Left renal cortex interstitium (tissue), 4 donors: ENCODE measurements at places on chromosomes 3 and 15. TPM values are rescaled to one million over a fixed set of nuclear protein-coding genes. Genes with fewer than 3 reads are reported as not detected.

Gene PHLDB2
- polyA plus RNA-seq = 112 TPM

Gene TNFAIP8L3
- 2.4 TPM for polyA plus RNA-seq

Gene HHLA2
- polyA plus RNA-seq = 25.6 TPM

Gene CD47
- polyA plus RNA-seq = 61.4 TPM

Gene MESP2
- 0.42 TPM for polyA plus RNA-seq

GRCh38 chr3:43268636-43269035, 17.7 kb upstream of the SNRK start:
- DNase-seq = no peak

- no peak for DNase-seq
Measured at GRCh38 chr3:20056725-20057611, 16.7 kb downstream of the KAT2B start.

DNA sequence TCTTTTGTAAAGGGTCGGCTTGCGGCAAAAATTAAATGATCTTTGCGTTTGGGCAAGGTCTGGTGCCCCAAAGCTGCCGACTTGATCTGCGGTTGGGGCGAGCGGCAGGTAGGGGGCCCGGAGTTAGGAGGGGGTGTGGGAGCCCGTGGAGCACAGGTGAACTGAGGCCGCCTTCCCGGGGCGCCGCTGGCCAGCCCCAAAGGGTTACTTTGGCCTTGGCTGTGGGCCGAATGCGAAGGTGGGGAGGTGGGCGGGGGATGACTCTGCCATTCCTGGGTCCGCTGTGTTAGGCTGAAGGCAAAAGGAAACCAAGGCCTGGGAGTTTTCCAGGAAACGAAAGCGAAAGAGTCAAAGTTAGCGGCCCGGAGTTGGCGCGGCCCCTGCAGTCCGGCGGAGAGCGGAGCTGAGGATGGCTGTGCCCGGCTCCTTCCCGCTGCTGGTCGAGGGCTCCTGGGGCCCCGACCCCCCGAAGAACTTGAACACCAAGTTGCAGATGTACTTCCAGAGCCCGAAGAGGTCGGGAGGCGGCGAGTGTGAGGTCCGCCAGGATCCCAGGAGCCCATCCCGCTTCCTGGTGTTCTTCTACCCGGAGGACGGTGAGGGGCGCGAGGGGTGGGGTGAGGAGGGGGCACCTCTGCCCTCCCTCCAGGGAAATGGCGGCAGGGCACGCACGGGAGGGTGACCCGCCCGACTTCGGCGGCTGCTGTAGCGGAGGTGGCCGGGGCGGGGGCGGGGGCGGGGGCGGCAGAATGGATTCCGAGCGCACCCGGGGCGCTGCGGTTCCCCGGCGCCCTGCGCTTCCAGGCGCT, at the start of gene PARP14:
TSS of gene PARP14 (plus strand) at position 365 of the 809 bp plus-strand sequence. CDS start at position 410, 45 bp downstream.
- peak; percentile 52 for DNase-seq

- no peak for DNase-seq
Measured at GRCh38 chr3:128576290-128576689, 74.3 kb downstream of the RPN1 start.

GRCh38 chr3:121482660-121483059, 63.1 kb downstream of the POLQ start:
- no peak for DNase-seq

- no peak for DNase-seq
Measured at GRCh38 chr15:95377258-95377852, 953.1 kb upstream of the NR2F2 start.

DNA sequence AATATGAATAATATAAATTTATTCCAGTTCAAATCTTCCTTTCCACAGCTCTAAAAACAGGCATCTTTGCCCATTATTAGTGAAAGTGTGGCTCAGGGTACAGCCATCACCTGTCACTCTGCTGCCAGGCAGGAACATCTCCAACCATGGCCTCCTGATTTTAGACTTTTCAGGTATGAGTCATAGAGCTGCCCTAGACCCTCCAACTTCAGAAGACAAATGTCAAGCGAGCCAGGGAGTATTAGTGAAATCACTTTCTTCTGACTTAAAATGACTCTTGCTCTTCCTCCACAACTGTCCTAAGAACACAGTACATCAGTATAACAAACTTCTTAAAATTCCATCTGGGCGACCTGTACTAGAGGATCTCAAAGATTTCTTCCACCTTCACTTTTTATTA, 78.1 kb upstream of the AKAP13 start:
- no peak for DNase-seq

- no peak for DNase-seq
Measured at GRCh38 chr15:100090411-100090810, 251.4 kb downstream of the ADAMTS17 start.

- DNase-seq = no peak
Measured at GRCh38 chr15:73908030-73908821, 18.0 kb upstream of the LOXL1 start.

- no peak for DNase-seq
Measured at GRCh38 chr3:170531657-170532335, 54.1 kb downstream of the SLC7A14 start.

GRCh38 chr3:113166357-113166718, 45.0 kb upstream of the BOC start:
- DNase-seq = no peak

- no peak for DNase-seq
Measured at GRCh38 chr3:34068505-34068904, 270.1 kb downstream of the PDCD6IP start.

- DNase-seq = no peak
Measured at GRCh38 chr15:68230157-68231100, 901 bp upstream of the CLN6 start.

DNA sequence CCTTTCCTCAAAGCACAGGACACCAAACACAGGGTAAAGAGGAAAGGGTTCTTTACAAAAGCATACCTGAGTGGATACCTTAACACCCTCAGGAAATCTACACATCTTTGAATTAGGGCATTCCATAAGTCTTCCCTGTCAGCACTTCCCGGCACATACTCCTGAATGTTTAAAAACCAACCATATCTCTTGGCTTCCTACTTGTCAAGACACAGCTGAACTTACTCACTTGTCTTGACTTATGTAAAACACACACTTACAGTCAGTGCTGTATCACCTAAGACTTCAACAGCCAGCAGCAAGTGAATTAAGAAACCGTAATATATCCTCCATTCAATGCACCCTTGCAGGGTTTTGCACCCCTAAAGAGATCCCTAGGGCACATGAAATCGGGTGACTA, 17.5 kb downstream of the IL1RAP start:
- DNase-seq = no peak

- DNase-seq = no peak
Measured at GRCh38 chr3:71456826-71457225, 126.7 kb downstream of the FOXP1 start.

DNA sequence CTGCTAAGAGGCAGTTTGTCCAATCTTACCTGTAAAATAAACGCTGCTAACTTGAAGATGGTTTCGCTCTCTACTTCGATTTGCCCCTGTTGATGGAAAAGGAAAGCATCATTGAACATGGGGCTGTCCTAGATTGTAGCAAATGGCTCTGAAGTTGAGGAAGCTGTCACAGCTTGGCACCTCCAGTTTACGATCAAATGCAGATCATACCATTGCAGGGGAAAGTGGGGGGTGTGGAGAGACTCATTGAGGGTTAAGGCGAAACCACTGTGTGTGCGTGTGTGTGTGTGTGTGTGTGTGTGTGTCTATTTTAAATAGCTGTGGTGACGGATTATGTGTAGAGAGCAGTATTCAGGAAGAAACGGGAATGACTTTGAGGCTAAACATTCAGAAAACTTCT, 127.6 kb upstream of the LMOD3 start:
- no peak for DNase-seq

- DNase-seq = no peak
Measured at GRCh38 chr15:38238311-38238710, 14.3 kb upstream of the SPRED1 start.

DNA sequence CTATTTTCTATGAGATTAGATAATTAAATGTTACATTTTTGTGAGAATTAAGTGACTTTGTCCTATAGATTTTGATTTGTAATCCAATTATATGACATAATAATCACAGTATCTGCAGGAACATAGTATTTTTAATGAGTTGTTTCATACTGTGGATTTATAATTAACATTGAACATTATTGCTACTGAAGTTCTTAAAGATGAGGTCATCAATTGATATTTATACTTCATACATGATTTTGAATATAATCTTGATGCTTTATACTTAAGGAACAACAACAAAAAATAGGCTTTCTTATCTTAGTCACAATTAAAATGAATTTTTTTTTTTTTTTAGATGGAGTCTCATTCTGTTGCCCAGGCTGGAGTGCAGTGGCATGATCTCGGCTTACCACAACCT, 846.6 kb downstream of the SI start:
- DNase-seq = no peak

- no peak for DNase-seq
Measured at GRCh38 chr3:149958171-149958796, 12.4 kb downstream of the PFN2 start.

DNA sequence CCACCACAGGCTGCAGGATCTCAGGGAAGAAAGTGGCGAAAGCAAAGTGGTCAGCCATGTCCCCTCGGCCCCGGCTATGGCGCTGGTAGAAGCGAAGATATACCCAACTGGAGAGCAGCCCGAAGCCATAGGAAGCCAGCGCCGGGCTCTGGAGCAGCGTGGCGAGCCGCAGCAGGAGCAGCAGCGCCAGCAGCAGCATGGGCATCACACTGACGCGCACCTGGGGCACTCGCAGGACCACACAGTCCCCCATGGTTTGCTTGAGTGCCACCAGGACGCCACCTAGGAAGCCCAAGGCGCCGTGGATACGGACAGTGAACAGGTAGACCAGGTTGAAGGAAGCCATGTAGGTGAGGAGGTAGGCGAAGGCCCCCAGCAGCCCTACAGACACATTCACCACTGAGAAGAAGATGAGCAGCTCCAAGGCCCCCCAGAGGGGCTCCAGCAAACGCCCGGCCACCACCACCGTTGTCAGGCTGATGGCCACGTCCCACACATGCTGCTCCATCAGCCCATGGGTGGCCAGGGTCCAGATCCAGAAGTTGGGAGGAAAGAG, 888 bp downstream of the TMEM115 start:
- no peak for DNase-seq

- DNase-seq = no peak
Measured at GRCh38 chr3:174068035-174068434, 670.5 kb downstream of the NLGN1 start.

- no peak for DNase-seq
Measured at GRCh38 chr3:165233501-165234195, 37.5 kb upstream of the SLITRK3 start.

DNA sequence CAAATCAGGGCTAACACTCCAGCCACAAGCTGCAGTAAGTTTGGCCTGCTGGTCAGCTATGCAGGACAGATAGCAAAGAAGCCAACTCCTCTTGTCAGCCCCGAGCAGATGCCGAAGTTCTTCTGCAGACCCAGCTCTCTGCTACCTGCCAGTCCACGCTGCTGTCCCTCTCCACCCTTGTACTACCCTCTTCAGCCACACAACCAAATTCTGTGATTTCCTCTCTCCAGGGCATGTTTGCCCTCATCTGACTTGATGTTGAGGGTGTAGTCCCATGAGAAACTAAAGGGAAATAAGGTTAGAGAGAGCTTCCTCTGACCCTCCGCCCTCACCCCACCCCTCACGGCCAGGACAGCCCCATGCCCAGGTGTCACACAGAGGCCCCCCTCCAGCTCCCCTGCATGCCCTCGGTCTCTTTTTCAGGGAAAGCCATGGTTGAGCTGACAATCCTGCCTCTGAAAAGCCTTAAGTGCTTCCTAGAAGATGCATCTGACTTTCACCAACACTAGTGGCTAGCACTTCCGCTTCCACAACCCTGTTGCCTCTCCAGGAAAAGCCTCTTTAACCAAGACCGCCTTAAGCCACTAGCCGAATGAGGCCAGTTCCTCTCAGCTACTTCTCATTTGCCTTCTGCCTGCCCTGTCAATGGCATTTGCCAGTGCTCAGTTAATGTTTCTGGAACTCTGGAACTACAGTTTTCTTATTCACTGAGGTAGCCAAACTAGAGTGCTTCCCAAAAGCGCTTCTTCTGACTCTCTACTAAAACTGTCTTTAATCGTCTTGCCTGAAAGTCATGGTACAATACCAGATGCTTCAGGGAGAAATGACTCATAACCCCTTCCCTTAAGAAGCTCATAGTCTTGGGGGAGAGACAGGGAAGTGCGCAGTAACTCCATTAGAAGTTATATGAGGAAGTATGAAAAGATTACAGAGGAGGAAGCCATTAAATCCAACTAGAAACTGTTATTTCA, 300.4 kb upstream of the STT3B start:
- no peak for DNase-seq

DNA sequence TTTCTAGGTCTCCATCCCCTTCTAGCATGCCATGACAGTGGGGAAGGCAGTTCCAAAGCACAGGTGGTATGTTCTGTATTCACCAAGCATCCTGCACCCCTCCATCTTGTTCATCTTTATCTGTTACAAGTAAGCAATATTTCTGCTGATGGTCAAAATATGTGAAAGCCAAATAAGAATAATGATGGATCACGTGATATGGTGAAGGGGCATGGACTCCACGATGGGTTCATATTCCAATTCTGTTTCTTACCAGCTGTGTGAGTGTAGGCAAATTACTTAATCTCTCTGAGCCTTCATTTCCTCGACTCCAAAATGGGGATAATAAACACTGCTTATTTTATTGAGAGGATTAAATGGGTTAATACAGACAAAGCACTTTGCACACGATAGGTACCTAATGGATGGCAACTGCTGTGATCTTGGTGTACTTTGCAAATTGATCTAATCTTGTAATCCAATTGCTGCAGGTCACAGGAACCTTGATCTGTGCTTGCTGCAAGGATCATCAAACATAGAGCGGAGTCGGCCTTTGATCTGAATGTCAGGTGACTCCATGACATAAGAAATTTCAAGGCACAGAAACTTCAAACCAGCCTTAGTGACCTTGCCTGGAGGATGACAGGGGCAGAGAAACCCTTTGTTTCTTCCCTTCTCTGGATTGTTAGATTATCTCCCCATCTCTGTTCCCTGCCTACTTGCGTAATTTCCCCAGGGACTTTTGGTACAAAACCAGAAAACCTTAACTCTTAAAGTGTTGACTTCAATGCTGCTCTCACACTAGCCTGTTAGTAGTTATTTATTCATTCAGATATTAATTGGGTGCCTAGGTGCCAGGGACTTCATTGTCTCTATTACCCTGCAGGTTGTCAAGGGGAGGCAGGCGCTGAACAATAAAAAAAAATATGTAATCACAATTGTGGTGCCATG, 25.8 kb downstream of the SIAH2 start:
- no peak for DNase-seq

DNA sequence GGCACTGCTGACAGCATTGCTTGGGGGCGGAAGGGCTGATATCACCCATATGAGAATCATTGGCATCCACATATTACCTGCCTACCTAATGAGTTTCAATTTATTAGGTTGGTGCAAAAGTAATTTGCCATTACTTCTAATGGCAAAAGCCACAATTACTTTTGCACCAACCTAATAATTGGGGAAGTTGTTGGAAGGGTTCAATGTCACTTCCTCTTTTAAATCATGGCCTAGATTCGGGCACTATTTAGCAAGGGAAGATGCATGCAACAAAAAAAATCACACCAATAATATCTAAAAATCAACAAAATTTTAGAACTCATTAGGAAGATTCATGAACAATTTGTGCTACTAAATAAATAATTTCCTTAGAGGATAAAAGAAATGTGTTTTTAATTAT, 56.0 kb upstream of the AGTR1 start:
- DNase-seq = no peak

GRCh38 chr3:40677749-40678148, 153.0 kb downstream of the ZNF621 start:
- no peak for DNase-seq
